Stimulated activated CD4-positive, alpha-beta T cell treated with anti-CD3 and anti-CD28 coated beads, Interleukin-1b, Interleukin-23, amount 100 ng/mL, for 1 hour (primary cell): ENCODE measurements at places on chromosomes 13 and 19.
A peak's percentile ranks its signal among the peaks of the same experiment; 100 is the strongest.

GRCh38 chr13:90197722-90198121 lies 1149.8 kb upstream of the MIR17HG start:
- no peak for DNase-seq

DNA sequence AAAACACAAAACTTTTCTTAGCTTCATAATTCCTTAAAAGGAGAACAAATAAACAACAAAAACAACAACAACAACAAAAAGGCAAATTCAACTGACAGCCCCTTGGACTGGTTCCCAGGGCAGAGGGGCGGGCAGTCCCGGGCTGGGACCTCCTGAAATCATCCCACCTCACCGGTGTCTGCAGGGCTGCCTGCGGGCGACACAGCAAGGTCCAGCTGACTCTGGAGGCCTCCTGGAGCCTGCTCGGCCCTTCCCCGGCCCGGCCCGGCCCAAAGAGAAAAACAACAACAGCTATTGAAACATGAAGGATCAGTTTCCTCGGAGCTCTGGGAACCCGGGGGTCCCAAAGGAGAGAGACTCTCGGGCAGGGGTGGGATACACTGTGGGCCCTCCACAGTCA lies 5.0 kb upstream of the ISYNA1 start:
- DNase-seq = no peak

- DNase-seq = peak; percentile 20
These were observed 4.8 kb downstream of the RPS16 start for GRCh38 chr19:39430675-39431593.

DNA sequence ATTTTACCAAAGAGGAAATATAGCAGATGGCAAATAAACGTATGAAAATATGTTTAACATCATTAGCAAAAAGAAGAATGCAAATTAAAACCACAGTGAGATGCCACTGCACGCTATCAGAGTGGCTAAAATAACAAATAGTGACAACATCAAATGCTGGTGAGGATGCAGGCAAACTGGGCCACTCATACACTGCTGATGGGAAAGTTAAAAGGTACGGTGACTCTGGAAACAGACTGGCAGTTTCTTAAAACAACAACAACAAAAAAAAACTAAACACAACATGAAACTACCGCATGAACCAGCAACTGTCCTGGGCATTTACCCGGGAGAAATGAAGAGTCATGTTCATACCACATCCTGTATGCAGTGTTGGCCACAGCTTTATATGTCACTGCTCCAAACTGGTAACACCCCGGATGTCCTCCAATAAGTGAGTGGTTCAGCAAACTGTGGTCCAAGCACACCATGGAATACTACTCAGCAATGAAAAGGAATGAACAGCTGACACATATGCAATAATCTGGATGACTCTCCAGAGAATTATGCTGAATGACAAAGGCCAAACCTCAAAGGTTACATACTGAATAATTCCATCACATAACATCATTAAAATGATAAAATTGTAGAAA lies 22.3 kb downstream of the EPS15L1 start:
- DNase-seq = no peak

- DNase-seq = no peak
These were observed 94.1 kb downstream of the HSPH1 start for GRCh38 chr13:31067416-31068118.

GRCh38 chr19:33279430-33280350 lies 22.6 kb downstream of the CEBPA start:
- no peak for DNase-seq

DNA sequence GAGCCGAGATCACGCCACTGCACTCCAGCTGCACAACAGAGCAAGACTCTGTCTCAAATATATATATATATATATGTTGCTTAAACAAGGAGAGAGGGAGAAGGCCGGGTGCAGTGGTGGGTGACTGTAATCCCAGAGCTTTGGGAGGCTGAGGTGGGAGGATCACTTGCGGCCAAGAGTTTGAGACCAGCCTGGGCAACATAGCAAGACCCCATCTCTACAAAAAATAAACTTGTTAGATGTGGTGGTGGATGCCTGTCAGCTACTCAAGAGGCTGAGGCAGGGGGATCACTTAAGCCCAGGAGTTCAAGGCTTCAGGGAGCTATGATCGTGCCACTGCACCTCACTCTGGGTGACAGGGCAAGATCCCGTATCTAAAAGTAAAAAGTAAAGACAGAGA lies 5.3 kb upstream of the HSD17B14 start:
- no peak for DNase-seq

- DNase-seq = no peak
These were observed 11.7 kb downstream of the BCKDHA start for GRCh38 chr19:41409288-41409687.

DNA sequence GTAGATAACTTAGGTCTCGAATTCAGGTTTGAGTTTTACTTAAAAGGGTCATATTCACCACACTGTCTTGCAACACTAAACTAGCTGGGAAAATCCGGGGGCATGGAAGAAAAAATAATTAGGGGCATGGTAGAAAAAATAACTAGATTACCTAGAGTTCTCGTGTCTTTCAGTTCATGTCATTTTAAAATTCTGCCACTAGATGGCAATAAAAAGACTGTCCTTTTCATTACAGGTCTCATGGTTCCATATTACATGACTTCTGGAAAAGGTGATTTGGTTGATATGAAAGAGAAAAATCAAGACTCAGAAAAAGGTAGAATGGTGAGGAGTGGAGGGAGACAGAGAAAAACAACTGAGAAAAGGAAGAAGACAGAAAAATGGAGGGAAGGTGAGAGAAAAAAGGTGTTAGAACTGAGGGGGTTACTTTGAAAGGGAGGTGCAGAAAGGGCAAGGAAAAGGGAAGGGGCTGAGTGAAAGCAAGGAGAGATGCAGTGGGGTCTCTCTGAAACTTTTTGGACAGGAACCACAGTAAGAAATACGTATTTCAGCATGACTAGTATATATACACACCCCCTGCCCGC lies 299.0 kb downstream of the KLF12 start:
- DNase-seq = no peak

DNA sequence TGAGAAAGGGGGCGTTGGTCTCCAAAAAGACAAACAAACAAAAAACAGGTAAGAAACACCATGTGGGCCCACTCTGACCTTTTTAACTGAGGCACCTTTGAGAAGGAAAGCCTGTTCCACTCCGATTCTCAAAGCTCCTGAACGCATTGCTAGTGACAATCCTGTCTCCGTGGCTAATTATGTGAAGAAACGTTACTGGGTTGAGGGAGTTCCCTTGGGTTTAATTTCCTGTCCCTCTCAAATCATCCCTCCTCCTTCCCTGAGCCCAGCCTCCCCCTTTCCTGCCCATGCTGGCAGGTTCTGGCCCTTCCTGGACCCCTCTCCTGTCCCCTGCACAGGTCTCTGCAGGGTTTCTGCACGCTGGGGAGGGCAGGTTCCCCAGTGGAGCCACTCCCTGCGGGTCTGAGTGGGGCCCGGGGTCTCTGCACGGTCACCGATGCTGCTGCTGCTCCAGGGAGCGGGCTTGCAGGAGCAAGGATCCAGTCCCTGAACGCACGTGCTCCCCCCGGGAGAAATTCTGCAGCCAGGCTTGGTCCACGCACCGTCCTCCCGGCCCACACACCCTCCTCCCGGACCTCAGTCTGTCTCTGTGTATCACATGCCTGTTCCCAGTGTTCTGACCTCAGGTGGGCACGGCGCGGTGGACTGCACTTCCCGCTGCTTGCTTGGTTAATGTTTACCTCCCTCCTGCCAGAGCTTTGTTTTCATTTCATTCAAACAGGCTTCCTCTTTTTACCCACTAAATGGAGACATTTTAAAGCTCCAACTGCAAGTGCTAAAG lies 76.4 kb upstream of the MCF2L start:
- no peak for DNase-seq

GRCh38 chr13:90365130-90365529 lies 982.4 kb upstream of the MIR17HG start:
- no peak for DNase-seq

- DNase-seq = no peak
These were observed 12.8 kb upstream of the PRKD2 start for GRCh38 chr19:46729696-46730095.

DNA sequence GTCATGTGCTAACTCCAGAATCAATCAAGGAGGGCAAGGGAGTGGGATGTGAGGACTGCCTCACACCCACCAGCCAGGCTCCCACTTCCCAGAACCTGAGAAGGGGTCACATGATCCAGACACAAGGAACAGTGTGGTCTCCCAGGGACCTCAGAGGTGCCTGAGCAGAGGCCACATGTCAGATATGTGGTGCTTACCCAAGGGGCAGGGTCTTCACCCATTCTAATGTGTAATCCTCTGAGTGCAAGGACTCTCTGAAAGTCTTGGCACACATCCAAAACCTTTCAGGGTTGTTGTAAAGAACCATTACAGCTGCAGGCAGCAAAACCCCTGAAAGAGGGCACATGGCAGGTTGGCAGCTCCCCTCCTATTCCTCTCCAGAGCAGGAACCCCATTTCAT lies 656.6 kb downstream of the UQCRFS1 start:
- DNase-seq = no peak

GRCh38 chr19:810883-811489 lies 10.8 kb downstream of the PLPPR3 start:
- no peak for DNase-seq
